ENCODE measurements at places on chromosomes 3 and 15. TPM values are rescaled to one million over a fixed set of nuclear protein-coding genes. Genes with fewer than 3 reads are reported as not detected.

DNA sequence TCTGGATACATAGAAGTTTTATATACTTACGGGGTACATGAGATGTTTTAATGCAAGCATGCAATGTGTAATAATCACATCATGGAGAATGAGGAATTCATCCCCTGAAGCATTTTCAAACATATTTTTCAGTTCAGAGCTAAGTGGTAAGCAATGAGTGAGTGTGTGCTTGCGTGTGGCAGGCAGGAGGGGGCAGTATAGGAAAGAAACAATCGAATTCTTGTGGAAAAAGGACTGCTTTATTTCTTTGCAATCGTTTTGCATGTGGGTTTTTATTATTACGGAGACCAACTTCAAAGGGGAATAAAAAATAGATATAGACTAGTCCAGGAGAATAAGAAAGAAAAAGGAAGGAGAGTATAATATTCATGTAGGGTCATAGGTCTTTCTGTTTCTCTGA lies 271.6 kb downstream of the CHL1 start:
- H3K27ac ChIP-seq, result no peak overlapping the region
- no peak for DNase-seq
- H3K4me1 ChIP-seq, result no peaks in the 10 kb centered on the region
- H3K36me3 ChIP-seq, result no peaks in the 10 kb centered on the region
- no peak overlapping the region for H3K4me3 ChIP-seq
- H3K27me3 ChIP-seq, result no peaks in the 10 kb centered on the region

The ANKUB1 gene
- 0.87 TPM for total RNA-seq

- no peak overlapping the region for H3K4me3 ChIP-seq
- H3K27ac ChIP-seq, result no peak overlapping the region
- no peaks in the 10 kb centered on the region for H3K27me3 ChIP-seq
- H3K4me1 ChIP-seq, result peaks cover 45% of the 10 kb centered on the region
- H3K36me3 ChIP-seq, result no peaks in the 10 kb centered on the region
Measured at GRCh38 chr15:98920091-98920880, 87.3 kb downstream of the PGPEP1L start.

- H3K27ac ChIP-seq, result no peak overlapping the region
- no peak for DNase-seq
Measured at GRCh38 chr3:188827576-188827975, 344.2 kb upstream of the TPRG1 start.

The DNAH12 gene
- total RNA-seq, result 1.1 TPM

The GABRB3 gene
- total RNA-seq, result not detected

Data from tibial nerve (tissue), 4 donors.